ENCODE measurements at places on chromosomes 11 and 22.

GRCh38 chr11:877565-877964, 33.0 kb downstream of the CHID1 start:
- DNase-seq: peak; percentile 20

GRCh38 chr11:7484131-7484530, 1.2 kb upstream of the OLFML1 start:
- no peak for DNase-seq

DNA sequence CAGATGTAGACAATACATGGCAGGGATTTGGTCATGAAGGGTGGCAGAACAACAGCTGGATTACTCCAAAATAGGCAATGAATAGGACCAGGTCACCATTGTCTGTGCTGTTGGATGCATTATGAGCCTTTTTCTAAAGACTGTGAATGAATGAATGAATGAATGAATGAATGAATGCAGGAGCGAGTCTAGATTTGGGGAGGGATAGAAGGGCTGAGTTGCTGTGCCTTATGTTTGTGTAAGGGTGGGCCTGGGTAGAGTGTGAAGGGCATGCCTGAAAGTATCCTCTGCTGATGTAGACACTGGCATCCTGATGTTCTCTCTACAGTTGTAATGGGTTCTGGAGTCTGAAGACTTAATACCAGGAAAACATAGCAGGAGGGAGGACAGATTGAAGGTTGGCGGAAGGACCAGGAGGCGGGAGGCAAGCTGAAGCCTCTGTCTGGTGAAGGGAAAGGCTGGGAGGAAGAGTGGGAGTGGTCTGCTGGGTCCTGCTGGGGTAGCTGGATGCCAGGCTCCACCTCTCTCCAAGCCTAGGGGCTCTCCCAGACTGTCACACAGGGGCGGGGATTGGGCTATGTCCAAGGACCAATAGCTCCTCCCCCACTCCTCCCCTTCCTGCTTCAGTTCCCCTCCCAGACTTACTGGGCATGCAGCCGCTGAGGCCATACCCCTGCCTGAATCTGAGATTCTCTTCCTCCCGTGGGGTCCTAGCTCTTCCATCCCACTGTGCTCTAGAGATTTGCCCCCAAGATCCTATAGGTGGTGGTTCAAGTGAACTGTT, 4.8 kb downstream of the TRIM3 start:
- DNase-seq: no peak

GRCh38 chr11:126993599-126993998, 7.0 kb downstream of the KIRREL3 start:
- no peak for DNase-seq

DNA sequence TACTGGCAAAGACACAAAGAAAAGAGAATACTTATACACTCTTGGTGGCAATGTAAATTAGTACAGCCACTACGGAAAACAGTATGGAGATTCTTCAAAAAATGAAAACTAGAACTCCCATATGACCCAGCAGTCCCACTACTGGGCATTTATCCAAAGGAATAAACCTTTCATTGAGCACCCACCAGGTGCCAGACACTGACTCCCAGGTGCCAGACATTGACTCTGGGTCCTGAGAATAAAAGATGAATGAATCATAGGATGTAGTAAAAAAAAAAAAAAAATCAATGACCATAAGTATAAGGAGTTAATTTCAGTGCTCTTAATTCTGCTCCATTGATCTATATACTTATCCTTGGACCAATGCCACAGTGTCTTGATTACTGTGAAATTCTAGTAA, 28.2 kb downstream of the HEPHL1 start:
- no peak for DNase-seq

DNA sequence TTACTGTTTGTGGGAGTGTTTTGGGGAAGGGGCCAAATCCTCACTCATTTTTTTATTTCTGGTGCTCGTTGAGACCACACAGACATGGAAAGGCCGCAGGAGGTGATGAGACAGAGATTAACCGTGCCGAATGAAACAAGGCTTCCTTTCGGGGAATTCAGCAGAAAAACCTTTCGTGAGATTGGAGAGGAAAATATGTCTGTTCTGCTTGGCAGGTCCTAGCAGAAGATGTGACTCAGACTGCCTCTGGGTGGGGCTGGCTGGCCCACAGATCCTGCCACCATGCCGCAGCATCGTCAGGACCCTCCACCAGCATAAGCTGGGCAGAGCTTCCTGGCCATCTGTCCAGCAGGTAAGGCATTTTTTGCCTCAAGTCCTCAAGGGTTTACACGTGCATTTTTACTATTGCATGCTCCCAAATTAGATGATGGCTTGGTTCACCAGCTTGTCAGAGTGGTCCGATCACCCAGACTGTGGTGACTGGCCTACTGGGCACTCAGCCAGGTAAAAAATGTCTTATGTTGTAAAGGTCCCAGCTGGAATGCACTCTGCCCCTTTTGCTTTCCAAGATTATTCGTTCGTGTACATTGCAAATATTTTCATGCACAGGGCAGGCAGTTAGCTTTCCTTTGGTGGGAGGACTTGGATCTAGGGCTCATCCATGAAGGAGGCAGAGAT, 1.5 kb downstream of the DDB2 start:
- peak; percentile 72 for DNase-seq

- no peak for DNase-seq
Measured at GRCh38 chr22:38033522-38034277, 23.5 kb upstream of the PICK1 start.

DNA sequence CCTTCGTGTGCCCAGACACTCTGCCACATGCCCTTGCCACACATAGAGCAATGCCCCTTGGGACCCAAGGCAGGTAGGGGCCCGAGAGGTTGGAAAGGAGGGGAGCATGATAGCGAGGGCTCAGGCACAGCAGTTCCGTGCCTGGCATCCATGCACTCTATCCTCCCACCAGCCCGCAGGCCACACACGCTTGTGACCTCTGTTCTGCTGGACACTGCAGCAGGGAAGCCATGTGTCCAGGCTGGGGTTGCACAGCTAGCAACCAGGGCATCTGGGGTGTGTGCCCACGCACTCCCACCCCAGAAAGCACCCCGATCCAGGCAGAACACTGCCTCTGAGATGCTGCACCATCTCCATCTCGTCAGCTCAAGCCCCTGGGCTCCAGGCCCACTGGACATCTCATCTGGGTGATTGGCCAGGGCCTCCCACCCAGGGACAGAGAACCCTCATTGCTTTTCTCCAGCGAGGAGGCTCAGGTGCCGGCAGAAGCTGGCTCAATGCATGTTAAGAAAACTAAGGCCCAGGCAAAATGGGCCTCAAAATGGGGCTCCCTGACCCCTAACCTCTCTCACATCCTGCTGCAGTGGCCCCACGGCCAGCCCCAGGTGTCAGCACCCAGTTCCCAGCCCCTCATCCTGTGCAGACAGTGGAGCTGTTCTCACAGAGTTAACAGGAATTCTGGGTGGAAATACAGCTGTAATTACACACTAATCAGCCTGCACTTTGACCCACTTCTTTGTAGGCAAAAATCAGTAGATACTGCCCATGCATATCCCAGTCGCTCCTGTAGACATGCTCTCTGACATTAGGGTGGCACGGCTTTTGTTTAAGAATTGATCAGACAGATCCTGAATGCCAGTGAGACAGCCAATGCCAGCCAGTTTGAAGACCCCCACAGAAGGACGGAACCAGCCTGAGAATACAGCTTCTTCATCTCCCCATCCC, 173.9 kb upstream of the B3GAT1 start:
- DNase-seq: no peak

DNA sequence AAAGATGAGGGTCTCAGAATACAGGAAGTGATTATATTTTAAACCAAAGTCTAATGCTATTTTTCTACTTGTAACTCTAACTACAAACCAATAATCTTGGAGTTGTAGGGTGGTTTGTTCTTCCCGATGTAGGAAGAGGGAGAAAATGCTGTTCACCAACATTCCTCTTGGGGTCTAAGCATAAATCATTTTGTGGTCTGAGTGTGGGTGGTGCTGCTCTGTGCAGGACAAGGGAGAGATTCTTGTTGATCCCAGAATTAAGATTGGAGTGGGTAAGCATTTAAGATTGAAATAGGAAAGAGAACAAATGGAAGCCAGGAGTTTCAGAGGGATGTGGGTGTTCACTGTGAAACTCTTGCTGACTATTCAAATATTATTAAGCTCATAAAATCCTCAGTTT, 38.6 kb upstream of the MMP13 start:
- no peak for DNase-seq

Data from activated T-cell treated with anti-CD3 and anti-CD28 coated beads for 24 hours (primary cell).